ENCODE measurements at places on chromosomes 7 and 10. TPM values are rescaled to one million over a fixed set of nuclear protein-coding genes. Genes with fewer than 3 reads are reported as not detected.

GRCh38 chr7:133904776-133905175, 222.4 kb upstream of the LRGUK start:
- no peak for DNase-seq

DNA sequence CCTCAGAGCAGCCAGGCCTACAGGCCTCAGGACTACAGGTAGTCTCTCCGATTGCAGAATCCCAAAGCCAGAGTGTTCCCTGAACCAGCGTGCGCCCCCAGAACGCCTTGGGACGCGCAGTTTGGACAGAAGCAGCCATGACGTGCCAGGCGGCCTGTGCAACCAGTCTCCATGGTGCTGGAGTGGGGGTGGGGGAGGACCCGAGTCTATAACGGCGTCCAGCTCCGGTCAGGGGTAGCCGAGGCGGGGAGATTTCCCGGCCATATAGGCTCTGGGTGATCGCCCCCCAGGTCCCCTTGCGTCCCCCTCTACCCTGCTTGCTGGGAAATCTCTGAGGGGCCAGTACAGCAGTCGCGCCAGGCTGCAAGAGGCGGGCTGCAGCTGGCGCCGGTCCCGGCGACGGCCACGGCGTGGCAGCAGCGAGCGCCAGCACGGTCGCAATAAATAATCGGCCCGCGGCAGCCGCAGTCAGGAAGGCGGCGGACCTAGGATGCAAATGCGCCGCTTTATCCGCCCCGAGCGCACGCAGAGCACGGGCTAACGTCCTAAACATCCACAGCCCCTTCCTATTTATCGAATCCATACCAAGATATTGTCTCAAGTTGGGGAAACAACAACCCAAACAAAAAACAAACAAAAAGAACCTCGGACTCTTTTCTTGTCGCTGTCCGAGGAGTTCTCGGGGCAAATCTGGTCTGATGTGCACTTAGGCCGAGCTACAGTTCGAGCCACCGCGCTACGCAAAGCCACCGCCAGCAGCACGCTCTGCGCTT, 1.6 kb downstream of the HOXA3 start:
- DNase-seq: no peak

GRCh38 chr7:143967398-143967797, 12.8 kb downstream of the OR2F1 start:
- no peak for DNase-seq

DNA sequence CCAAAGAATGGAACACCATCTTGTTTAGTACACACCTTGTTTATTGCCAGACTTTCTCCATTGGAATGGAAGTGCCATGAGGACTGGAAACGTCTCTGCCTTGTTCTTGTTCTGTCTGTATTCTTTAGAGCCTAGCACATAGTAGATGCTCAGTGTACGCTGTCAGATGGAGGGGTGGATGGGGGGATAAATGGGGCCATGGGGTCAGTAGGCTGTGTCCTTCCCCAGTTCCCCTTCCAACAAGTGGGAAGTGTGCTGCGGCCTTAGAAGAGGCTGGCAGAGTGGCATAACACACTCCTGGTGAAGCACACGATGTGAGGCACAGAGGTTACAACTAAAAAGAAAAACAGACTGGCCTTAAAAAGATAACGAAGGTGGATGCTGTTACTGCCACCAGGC, 61.9 kb downstream of the TMEM209 start:
- DNase-seq: no peak

DNA sequence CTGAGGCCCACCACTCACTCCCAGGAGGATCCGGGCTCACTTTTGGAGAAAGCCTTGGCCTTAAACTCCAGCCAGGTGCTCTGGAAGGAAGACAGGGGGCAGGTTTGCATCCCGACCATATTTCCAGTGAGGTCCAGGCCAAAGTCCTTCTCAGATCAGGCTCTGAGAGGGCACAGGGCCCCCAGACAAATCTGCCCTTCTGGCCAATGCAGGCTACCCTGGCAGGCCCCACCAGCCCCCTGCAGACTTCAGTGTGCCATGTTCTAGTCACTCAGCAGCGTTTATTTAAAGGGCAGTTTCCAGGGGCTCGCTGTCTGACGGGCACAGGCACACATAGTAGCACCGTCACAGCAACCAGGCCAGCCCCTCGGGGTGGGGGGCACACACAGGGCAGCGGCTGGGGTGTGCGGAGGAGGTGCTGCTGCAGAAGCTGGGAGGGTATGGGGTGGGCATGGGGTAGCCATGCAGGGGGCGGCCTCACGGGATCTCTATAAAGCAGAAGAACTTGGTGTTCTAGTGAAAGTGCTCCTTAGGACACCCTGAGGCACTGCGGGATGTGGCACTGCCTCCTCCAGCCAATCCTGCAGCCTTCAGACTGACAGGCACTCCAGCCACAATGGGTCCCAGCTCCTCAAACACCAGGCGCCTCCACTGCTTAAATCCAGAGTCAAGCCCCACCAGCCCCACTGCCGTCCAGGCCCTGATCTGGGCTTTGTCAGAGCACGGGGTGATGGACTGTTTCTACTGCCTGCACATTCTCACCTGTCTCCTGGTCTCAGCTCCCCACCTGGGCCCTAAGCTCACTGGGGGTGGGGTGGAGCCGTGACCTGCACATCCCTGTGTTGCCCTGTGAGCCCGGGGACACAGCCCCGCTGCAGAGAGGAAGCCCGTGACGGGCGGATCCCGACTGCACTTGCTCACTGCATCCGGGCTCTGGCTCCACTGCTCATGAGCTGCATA, 9.6 kb upstream of the PYROXD2 start:
- no peak for DNase-seq

- no peak for DNase-seq
Observed at GRCh38 chr7:18505870-18506460, 10.4 kb downstream of the HDAC9 start.

DNA sequence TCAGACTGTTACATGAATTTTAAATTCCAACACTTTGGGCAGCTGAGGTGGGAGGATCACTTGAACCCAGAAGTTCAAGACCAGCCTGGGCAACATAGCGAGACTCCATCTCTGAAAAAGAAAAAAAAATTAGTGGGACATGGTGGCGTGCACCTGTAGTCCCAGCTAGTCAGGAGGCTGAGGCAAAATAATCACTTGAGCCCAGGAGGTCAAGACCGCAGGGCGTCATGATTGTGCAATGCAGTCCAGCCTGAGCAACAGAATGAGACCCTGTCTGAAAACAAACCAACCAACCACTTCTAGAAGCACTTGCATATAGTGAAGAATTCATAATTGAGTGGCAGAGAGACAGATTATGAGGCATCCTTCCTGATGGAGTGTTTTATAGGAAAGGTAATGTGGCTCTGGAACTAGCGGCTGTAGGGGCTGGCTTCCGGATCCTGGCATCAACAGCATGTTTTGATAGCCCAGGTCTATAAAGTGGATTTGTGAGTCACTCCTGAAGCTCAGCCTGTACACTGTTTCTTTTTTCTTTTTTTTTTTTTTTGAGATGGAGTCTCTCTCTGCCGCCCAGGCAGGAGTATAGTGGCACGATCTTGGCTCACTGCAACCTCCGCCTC, 40.3 kb upstream of the RSBN1L start:
- DNase-seq: no peak

GRCh38 chr7:132430041-132430855, 146.0 kb downstream of the PLXNA4 start:
- DNase-seq: no peak

GRCh38 chr7:55255496-55256445, 109.4 kb upstream of the LANCL2 start:
- DNase-seq: no peak

- no peak for DNase-seq
Observed at GRCh38 chr7:17058568-17058967, 176.8 kb upstream of the AGR3 start.

The EGR2 gene
- total RNA-seq: 0.67 TPM

- no peak for DNase-seq
Observed at GRCh38 chr10:112136486-112137153, 46.9 kb downstream of the GPAM start.

- no peak for DNase-seq
Observed at GRCh38 chr7:39365751-39366295, 200.4 kb upstream of the YAE1 start.

DNA sequence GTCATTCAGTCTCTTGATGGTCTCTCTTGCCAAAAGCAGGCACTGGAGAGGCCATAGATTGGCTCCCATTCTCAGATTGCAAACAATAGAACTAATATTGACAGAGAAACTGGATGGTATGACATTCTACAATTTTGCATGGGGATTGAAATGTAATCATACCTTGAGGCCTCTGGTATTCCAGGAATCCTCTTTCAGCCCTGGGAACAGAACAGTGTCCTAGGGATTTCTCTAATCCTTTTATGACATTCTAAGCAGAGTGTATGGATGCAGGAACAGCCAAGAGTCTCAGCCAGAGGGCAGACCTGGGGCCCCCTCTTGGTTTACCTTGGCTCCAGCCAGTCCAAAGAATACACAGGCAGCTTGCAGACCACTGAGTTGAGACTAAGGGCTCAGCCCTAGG, 206.4 kb downstream of the KCNMA1 start:
- no peak for DNase-seq

The PHKG1 gene
- total RNA-seq: not detected

DNA sequence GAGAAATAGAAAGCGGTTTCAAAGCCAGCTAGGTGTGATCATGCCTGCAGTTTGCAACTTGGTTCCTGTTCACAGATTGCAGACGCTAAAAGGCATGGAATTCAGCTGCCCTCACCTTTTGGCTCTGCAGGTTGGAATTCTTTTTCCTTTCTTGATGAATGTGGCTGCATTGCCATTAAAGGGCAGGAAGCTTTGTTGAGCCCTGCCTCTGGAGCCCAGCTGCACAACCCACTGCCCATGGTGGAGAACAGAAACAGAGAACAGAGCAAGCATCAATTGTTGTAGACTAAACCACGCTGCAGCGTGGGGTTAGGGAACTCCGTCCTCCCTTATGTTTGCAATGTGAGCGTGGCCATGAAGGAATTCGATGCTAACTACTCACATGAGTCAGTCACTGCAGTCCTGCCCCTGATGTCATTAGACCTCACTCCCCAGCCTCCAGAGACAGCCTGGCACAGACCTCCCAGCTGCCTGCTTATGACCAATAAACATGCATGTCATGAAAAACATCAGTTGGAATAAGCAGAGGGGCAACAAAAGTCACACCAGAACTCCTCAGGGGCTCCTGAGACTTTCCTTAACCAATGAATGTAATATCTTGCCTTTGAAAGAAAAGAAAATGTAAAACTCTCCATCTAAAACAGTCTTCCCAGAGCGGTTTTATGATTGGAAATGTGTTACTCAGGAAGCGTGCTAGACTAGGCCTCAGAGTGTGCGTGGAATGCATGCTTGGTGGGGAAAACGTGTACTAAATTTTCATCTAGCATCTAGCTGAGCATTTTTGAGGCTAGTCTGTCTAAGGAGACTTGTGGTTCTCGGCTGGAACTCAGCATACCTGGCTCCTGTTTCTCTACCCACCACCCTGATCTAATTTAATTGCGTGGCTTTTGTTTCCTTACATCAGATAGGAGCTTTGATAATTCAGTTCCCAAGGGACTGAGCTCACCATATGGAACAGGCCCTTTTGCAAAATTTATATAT, 232.2 kb downstream of the KIAA1217 start:
- DNase-seq: no peak

The SEMA3A gene
- total RNA-seq: 6.8 TPM

The EFCAB10 gene
- total RNA-seq: 2.5 TPM

The ZNF503 gene
- 16.8 TPM for total RNA-seq

DNA sequence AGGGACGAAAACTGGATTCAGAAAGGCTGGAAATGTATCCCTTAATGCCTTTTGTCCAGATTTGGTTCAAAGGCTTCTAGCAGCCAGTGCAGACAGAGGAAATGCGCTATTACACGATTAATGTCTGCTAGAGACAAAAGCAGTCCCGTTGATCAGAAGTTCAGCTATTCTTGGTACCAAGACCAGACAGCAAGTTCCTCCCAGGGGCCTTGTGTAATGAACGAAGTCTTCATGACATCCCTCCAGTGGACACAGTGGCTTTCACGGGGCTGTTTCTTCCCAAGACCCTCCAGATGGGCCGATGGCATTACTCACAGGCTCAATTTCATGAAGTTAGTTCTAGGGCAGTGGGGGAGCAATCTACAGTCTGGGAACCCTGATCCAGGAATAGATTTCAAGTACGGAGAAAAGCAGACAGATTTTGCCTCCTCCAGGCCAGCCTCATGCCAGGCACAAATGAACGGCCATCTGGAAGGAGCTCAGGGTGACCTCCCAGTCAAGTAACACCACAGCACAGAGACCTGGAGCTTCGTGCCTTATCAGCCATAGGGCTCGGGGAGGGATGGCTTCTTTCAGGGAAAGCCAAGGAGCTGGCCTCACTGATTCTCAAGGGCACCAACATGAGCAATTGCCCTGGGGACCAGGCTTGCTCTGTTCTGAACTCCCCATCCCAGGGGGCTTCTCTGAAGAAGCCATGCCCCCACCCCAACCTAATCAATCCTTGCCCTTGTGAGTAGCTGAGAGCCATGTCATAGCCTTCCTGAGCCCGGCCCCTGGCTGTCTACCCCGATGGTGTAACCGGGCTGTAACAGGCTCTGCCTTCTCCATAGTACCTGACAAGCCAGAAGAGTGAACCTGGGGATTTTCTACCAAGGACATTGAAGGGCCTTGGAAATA, 101.1 kb downstream of the PRKAG2 start:
- no peak for DNase-seq

DNA sequence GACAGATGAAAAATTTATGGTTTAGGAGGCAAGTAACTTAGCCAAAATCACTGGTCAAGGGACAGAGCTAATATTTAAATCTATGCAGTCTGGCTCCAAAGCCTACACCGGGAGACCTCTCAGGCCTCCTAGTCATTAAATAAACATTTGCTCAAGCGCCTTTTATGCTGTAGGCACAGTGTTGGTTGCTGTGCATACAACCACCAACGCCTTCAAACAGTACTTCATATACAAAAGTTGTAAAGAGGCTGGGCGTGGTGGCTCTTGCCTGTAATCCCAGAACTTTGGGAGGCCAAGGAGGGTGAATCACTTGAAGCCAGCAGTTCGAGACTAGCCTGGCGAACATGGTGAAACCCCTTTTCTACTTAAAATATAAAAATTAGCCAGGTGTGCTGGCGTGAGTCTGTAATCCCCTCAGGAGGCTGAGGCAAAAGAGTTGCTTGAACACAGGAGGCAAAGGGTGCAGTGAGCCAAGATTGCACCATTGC, 159.8 kb downstream of the MAGI2 start:
- DNase-seq: no peak

DNA sequence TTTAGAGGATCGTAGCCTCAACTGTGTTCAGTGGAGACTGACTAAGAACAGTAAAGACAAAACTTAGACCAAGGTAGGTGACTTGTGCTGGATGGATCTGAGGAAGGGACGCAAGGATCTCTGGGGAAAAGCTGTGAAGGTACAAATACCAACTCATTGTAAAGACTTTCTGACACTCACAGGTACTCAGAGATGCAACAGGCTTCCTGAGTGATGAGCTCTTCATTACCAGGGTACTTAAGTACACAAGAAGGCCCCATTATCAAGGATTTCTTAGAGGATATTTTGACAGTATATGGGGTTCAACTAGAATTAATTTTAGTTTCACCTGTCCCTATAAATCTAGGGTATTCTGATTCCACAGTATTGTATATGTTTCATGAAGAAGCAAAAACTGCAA, 440.7 kb downstream of the PLXDC2 start:
- no peak for DNase-seq

Measured in kidney epithelial cell (primary cell).